ENCODE measurements at places on chromosomes 1 and 21.

DNA sequence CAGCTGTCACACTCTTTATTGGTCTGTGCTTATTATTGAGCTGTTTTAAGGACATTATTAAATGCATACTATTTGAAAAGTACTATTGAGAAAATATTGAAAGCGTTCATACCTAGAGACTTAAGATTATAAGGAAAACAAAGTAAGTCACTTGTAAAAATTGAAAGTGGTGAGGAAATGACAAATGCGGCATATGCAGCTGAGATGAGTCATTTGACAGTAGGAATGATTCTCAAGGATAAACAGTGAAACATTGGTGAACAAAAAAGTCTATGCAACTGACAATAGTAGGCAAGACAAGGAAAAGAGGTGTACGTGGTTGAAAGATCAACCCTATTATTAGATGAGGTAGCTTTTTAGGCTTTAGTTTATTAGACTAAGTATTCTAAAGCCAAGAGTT is 82.6 kb upstream of the MAP10 start:
- DNase-seq, result no peak

DNA sequence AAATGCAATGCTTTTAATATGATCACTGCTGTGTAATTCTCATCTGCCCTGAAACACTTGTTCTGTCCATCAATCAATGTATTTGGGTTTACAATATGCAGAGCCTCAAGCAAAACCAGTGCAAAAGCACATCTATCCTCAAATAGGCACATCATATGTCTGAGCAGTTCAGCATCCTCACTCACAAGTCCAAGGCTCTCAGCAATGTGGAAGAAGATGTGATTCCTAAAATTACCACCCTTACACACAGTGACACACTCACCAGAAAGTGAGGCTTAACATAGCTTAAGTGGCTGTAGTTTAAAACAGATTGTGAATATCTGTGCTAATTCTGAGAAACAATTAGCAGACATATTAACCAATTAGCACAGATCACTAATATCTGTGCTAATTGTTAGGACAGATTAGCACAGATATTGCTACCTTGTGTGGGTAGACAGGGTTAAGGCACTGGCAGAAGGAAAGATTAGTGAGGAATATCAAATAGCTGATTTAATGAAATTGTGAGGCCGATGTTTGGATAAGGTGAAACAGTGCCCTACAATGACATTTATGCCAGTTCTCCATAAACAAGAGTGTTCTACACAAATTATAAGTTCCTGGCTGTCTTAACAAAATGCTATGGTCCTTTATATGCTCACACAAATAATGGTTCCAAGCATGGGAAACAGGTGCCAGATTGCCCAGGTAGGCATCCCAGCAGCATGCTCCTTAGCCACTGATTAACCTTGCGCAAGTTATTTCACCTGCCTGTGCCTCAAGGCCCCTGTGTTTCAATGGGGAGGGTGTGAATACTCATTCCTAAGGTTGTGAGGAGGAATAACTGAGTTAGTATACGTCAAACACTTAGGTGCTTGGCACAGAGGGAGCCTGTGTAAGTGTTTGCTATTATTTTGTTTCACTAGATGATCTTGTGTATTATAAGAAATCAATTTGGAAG is 41.7 kb downstream of the MRPL39 start:
- no peak for DNase-seq

DNA sequence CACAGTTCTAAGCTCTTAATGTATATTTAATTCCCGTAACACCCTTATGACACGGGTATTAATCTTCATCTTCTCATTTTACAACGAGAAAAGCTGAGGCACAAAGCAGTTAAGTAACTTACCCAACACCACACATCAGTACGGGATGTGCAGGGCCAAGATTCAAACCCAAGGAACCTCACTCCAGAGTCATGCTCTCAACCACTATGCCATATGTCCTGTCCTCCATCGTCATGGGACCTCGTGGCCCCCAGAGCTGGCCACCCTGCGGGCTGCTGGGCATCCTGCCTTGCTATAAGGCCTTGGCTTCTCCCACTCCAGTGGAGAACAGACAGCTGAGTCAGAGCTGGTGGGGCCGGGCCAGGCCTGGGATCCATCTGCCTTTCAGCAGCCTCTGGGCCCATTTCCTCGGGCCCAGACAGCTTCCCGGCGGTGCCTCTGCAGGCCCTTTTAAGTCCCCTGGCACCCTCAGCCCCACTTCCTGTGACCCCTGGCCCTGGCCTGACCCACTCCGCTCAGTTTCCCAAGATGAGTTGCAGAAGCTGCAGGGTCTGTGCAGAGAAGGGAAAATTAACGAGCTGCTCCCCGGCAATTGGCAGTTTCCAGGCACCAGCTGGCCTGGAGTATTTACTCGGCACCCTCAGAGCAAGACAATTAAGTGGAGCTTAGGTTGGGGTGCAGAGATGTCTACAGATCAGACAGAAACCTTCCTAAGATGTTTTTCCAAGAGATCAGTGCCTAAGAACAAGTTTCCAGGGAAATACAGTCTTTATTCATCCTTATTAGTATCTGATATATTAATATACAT is 98.2 kb downstream of the EPHB2 start:
- peak; percentile 63 for DNase-seq

DNA sequence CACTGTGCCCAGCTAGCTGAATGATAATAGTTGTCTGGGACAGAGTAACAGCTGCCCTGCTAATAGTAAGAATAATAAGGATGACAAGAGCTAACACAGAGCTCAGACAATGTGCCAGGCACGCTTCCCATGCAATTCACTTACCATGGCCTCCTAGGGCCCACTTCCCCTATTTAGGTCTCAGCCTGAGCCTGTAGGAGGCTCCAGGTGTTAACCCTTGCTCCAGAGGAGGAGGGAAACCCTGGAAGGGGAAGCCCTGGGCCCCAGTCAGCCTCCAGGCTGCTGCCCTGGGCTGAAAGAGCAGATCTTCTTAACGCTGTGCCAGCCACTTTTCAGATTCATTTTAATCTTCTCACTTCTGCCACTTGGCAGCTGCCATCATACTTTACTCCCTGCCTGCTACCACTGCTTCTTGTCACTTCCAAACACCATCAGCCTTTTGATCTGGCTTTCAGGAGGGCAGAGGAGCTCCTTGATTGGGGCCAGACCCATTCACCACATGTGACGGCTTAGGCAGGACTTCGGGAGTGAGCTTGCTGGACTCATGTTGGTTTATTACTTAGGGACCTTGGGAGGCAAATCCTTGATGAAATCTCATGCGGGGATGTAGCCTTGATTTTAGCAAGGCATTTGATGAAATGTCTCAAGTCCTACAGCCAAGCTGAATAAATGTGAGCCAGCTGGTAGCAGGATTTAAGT is 66.7 kb upstream of the PARP1 start:
- DNase-seq, result no peak

DNA sequence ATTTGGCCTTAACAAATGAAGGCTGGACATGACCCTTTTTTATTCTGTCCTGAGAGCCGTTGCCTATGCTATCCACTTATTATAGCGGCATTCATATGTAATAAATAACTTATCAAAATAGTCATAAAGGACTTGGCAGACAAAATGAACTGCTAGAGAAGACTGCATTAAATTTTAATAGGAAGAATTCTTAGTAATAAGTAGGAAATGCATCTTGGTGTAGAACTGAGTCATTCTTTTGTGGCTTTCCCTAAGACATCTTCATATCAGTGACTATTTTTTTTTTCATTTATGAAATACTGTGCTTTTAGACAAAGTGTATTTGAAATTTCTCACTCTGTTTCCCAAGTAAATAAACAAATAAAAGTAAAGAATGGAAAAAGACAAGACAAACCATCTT is 45.6 kb downstream of the PBX1 start:
- DNase-seq, result no peak

GRCh38 chr1:226364514-226364899 is 43.4 kb downstream of the PARP1 start:
- DNase-seq, result no peak

DNA sequence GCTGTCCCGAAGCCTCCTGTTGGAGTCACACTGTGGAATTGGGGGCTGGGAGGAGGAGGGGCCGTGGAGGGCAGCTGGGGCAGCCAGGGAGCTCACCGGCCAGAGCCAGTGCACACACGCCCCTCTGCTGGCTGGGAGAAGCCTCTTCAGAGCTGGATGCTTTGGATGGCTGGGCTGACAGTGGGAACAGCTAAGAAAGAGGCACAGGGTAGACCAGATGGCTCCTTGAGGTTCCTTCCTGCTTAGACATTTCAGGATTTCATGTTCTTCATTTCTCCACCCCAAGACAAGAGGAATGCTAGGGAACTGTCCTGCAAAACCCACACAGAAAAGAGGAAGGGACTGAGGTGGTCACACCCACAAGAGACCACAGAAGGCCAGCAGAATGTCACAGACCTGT is 254.8 kb upstream of the VAMP3 start:
- DNase-seq, result no peak

DNA sequence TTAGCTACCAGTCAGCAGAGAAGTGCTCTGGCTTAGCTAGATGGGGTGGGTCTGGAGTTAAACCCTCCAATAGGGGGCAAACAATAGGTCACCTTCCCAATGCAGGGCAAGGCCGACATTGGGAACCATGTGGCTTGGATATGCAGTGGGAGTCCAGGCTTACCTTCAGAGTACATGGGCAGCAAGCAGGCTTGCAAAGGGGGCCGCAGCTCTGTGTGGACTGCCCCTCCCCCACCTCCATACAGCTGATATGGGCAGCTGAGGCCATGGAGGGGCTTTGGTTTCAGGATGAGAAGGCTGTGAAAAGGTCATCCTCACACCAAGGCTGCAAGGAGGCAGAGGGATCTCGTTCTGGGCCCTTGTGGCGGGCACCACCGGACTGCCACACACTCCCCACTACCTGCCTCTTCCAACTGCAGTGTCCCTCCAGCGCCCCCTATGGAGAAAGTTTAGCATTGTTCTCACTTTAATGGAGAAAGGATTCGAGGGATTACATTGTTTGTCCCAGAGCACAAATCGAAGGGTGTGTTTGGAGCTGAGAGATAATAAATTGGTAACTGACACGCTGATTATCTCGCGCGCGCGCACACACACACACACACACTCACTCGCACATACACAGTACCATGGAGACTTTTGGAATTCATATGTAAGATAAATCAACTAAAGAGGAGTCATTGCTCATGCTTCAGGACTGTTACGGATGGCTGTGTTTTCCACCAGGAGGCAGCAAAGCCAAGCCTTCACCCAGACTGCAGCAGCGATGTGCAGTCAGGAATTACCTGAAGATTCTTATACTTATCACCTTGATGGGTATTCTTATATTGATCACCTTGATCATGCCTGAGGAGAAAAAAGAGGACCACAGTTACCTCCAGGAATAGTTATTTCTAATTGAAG is 7.0 kb upstream of the SMCP start:
- DNase-seq, result no peak

DNA sequence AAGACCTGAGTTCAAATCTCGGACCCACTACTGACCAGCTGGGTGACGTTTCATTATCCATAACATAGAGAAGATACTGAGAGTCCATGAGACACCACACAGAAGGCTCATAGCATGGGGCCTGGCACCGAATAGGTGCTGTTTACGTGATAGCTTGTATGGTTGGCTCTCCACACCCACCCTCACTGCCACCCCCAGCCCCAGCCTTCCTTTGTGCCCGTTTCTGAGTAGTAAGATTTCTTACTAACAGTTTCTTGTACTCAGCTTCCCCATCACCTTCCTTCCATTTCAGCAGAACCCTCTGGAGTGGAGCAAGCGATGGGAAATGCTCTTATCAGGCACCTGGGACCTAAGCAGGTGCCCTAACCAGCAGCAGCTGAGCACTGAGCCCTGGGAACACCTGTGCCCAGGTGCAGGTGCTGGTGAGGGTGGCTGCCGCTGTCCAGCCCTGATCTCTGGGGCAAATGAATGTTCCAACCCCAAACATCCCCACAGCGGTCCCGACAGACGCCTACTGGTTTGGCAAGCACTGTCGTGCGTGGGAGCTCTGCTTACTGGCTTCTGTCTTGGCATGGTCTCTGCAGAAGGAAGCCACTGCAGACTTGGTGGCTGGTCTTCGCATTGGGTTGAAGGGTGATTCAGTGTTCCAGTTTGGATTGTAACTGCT is 225.4 kb downstream of the CAMTA1 start:
- no peak for DNase-seq

GRCh38 chr1:238487931-238488330 is 597.2 kb upstream of the ZP4 start:
- DNase-seq, result no peak

DNA sequence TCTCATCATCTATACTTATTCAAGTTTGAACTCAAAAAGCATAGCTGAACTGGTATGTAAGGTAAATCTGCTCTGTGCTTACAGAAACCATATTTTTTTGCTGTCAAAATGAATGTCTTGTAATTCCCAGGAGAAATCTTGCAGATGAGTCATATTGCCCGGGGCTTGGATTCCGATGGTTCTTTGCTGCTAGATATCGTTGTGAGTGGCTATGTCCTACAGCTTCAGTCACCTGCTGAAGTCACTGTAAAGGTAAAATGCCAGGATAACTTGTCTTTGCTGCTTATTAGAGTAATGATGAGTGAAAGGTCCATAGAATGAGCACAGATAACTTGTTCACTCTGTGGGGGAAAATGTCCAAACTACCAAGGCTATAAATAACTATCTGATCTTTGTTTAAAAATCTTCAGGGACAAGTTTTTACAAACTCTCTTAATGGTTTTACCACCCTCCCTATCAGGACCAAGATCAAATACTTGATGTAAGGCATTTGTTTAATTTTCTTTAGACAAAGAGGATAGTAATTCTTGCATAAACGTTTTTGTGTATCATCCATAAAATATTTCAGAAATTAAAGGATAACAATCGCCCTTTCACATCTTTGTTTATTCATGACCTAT is 222.3 kb downstream of the TPR start:
- no peak for DNase-seq

GRCh38 chr21:24369746-24370145 is 1237.5 kb downstream of the MRPL39 start:
- DNase-seq, result no peak

DNA sequence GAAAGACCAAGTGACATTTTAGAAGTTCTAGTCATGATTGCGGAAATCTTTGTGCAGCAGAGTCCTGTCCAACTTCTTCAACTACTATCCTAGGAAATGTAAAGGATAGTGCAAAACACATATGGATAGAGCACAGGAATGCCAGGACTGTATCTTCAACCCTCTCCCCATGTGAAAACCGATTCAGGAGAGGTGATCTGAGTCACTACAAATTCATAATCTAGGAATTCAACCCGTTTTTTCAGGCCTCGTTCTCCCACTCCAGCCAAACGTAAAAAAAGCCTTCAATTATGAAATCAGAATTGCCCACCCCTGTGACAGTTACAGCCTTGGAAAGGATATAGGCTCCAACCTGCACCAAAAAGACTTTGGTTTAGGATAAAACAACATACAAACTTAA is 52.9 kb upstream of the RGS1 start:
- DNase-seq, result no peak

- DNase-seq, result no peak
Observed at GRCh38 chr1:204684206-204684570, 1.4 kb downstream of the LRRN2 start.

Measured in hippocampal formation (tissue), 2 donors.